ENCODE measurements at places on chromosomes 12 and 14.

DNA sequence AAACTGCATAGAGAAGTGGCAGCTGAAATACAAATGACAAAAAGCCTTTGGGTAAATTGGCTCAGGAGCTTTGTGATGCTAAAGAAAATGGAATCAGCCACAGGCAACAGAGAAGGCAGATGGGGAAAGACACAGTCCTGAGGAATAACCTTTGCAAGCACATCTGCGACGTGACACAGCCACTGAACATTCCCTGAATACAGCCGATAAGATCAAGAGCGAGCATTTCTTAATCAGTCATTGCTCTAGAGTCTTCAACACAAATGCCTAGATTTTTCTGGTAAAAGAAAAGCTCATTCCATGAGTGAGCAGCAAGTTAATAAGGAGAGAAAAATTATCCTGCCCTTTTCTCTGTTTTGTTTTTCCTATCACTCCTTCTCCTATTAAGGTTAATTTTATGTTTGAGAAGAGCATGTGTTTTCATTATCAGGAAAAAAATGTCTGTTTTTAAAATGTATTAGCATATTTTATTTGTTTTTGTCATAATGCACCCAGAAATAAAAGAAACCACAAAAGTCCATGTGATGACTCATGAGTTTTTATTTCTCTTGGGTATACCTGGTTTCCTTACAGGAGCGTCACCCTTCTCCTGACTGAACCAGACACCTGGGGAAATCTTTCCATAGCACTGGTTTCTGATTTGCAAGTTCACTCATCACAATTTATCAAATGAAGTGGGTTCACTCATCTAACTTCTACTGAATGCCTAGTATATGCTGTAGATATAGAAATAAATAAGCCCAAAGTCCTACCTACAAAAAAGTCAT is 45.4 kb upstream of the PCED1B start:
- DNase-seq, result no peak

- no peak for DNase-seq
These were observed 16.1 kb upstream of the CD69 start for GRCh38 chr12:9776781-9777180.

- no peak for DNase-seq
These were observed 42.6 kb downstream of the NELL2 start for GRCh38 chr12:44833561-44833960.

- DNase-seq, result no peak
These were observed 48.0 kb downstream of the CD163L1 start for GRCh38 chr12:7395950-7396349.

DNA sequence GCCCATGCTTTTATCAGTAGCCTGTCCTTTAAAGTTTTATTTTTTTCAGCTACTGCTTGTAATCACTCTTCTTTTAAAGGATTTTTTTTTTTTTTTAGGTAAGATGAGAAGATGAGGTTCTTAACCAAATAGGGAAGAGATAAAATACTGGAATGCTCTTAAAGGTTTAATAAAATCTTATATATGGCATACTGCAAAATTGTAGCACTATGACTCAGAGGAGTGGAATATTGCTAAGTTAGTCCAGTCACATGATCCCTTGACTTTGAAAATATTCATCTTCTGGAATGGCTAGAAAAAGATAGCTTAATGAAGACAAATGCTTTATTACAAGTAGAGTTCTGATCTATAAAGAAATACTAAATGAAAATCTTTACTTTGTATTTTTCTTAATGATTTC is 116.6 kb downstream of the NAV3 start:
- DNase-seq, result no peak

GRCh38 chr14:81144824-81145603 is 75.7 kb downstream of the GTF2A1 start:
- DNase-seq, result no peak

DNA sequence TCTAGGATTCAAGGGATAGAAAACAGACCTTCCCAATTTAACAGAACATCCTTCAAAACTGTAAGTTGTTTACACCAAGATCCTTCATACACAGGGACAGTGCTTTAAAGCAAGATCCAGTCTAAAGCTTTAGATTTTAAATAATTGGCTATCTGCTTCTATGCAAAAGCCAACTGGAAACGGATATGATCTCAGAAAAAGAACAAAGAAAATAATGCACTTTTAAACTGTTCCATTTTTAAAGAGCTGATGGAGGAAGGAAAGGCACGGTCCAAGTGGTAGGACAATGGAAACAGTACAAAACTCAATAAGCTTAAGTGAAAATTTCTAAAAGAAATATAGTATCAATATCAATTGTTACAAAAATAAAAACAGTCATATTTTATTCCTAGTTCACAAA is 27.7 kb downstream of the LRP6 start:
- no peak for DNase-seq

GRCh38 chr14:25017562-25017961 is 32.4 kb downstream of the STXBP6 start:
- no peak for DNase-seq

DNA sequence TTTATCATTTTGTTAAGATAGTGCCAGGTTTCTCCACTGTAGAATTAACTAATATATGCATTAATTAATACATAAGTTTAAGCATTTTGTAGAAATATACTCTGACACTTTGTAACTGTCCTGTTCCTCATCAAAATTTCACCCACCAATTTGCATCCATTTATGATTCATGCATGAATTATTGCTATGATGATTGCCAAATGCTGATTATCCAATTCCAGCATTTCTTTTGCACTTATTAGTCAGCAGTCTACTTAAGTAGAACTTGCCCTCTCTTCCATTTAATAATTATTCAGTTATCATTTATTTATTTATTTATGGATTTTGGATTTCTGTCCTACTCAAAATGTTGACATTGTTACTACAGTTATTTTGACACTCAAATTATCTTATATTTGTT is 72.2 kb downstream of the SLC6A15 start:
- DNase-seq, result no peak

DNA sequence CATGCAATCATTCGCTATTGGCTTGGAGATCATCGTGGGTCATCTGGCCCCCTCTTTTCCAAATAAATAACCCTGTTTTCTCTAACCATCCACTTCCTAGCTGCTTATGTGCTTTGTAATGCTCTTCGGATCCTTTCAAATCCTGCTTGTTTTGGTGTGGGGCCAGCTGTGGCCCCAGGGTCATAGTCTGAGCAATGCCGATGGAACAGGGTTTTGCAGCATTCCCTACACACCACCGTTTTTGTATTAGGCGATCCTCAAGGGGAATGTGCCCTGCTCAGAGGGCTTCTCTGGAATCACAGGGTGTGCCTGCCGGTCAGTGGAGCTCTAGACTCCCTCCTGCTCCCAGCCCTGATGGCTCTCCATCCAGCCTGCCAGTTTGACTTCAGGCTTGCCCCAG is 78.1 kb upstream of the NRXN3 start:
- DNase-seq, result no peak

DNA sequence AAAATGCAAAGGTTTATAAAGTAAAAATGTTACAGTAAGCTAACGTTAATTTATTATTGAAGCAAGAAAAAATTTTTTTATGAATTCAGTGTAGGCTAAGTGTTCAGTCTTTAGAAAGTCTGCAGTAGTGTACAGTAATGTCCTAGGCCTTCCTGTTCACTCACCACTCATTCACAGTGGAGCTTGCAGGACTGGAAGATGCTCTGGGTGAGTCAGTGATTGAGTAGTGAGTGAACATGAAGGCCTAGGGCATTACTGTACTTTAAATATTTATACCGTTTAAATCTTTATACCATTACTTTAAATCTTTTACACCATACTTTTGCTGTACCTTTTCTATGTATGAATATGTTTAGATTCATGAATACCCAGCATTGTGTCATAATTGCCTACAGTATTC is 120.3 kb upstream of the SLC38A4 start:
- no peak for DNase-seq

DNA sequence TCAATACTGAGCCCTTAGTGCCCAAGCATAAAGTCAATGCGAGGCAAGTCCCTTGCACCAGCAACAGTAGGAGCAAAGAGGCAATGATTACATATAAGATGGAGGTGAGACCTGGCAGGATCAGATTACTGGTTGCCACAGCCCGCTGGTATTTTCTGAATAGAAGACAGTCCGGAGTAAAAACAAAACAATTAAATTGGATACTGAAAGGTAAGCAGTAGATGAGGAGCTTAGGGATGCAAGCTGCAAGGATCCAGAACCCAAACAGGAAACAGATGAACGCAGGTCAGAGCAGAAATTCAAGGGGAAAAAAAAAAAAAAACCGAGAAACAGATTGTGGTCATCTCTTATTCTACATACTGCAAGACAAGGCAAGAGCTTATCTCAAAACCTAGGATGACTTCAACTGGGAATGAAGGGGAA is 119.6 kb downstream of the MED13L start:
- no peak for DNase-seq

DNA sequence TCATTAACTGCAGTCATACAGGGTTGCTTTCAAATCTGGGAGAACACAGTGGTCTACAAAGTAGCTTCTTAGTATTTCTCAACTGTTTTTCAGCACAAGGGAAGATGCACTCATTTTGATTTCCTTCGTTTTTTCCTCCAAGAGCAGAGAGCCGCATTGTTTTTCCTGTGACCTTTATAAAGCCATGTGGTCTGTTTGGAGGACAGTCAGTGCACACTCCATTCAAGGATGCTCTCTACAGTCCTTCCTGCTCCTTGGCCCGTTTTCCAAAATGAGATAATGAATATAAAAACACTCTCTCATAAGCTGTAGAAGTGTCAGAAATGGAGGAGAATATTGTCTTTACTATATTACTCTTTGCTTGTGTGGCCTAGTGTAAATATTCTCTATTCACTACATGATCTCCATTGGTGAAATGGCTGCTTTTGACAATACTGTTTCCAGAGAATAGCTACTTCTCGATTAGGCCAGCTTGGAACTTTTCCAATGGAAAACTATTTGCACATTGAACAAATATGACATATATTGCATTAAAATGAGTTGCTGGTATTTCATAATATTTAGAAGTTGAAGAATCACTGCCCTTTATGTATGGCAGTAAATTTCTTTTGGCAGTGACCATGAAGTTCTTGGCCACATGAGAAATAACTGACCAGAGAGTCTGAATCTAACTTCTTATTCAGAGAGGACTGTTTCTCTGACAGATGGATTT is 393.1 kb upstream of the RGS6 start:
- no peak for DNase-seq

DNA sequence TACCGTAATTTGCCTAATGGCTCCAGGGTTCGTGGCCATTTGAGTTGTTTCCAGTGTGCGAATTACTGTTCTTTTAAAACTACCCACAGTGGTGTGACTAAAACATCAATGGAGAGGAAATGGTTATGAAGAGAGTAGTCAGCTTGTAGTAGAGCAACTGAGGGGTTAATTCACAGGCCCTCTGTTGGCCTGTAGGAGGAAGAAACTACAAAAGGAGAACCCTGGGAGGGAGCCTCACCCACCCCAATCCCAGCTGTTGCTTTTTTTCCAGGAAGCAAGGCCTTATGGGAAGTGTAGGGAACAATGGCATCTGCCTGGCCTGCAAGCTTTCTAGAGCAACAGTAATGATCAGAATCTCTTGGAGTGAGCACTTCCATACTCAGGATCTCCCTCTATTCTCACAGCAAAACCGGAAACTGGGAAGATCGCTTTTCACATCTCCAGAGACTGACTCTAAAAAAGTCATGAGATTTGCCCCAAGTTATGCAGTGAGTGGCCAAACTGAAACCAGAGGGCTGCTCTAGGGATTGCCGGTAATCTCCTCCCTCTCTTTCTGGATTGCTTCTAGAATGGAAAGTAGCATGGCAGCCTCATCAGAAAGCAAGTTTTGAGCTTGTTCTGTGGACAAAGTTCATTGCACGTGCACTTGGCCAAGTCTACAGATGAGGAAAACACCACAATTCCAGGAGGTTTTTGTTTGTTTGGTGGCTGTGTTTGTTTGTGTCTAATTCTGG is 125.3 kb upstream of the PWP1 start:
- DNase-seq, result no peak

DNA sequence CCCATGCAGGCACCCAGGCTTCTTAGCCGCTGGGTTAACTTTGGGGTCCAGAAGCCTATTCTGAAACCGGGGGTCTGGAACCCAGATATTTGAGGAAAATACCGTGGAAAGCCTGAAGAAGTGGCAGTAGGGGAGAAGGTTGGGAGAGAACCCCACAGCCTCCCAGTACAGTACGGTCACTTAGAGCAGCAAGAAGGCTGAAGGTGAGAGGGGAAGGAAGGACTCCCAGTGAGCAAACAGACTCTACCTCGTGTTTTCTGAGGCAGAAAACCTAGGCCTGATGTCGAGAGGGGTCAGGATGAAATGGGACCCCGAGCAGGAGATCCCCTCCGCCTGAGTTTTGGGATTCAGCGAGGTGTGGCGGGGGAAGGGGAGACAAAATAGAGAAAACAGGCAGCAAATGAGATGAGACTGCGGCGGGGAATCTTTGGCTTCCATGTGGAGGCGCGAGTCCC is 10.7 kb upstream of the CALCOCO1 start:
- DNase-seq, result no peak

- DNase-seq, result no peak
These were observed 72.8 kb downstream of the KSR2 start for GRCh38 chr12:117896009-117896408.
